ENCODE measurements at places on chromosomes 1 and 21. TPM values are rescaled to one million over a fixed set of nuclear protein-coding genes. Genes with fewer than 3 reads are reported as not detected.

CD2 gene
- 287 TPM for total RNA-seq

GPR37L1 gene
- not detected for total RNA-seq

LCE5A gene
- not detected for total RNA-seq

OPTC gene
- total RNA-seq: not detected

TMEM240 gene
- 0.46 TPM for total RNA-seq

GRCh38 chr1:228001738-228002535 lies 4.9 kb upstream of the WNT3A start:
- H3K4me1 ChIP-seq: no peaks in the 10 kb centered on the region
- no peak for DNase-seq
- no peak overlapping the region for H3K4me3 ChIP-seq
- H3K27me3 ChIP-seq: peaks cover 33% of the 10 kb centered on the region
- H3K27ac ChIP-seq: no peak overlapping the region

DNA sequence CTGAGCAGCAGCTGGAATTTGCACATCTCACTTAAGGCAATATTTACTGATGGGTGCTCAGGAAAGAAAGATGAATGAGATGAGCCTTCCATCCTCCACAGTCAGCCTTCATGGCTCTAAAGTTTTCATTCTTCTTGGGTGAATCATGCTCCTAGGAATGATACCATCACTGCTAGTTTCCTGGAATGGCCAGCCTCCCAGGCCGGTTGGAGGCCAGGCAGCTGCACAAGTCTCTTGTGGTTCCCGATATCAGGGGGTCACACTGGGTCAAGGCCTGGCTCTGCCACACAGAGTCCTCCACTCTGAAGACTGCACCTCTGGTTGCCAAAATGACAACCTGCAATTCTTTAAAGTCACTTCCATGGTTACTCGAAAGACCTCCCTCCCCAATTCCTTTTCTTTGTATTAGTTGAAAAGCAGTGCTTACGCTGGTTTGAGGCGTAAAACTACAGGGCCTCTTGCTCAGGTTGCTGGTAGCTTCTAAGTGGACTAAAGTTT lies 46.2 kb upstream of the PALMD start:
- H3K36me3 ChIP-seq: no peaks in the 10 kb centered on the region
- H3K4me1 ChIP-seq: peaks cover 2% of the 10 kb centered on the region
- H3K27me3 ChIP-seq: peaks cover 3% of the 10 kb centered on the region

DNA sequence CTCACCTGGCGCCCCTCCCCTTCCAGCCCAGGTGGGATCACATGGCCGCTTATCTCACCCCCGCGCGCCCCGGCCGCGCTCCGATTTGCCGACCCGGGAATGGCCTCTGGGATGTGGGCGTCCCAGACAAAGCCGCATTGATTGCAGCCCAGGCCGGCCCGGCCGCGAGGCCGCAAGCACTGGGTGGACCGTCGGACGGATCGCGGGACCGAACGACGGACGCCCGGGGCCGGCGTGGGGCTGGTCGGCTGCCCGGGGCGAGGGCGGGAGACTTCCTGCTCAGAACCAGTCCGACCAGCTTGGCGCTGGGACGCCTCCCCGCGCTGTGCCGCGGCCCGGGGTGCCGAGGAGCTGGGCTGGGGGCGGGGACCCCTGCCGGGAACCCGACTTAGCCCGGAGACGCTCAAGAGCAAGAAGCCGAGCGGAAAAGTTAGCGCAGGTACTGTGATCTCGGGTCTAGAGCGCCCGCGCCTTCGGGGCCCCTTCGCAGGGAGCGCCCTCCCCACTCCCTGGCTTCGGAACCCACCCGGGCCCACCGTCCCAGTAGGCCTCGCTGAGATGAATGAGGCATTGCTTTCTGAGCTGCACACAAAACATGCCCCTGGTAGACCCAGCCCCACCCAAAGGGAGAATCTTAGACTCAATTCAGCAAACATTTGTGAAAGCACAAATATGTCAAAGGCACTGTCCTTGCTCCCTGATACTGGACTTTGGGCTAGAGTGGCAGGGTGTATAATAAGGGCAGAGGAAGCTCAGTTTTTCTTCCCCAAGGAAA lies 415 bp upstream of the LAD1 start:
- H3K27ac ChIP-seq: no peak overlapping the region
- no peaks in the 10 kb centered on the region for H3K4me1 ChIP-seq
- H3K27me3 ChIP-seq: peaks cover 35% of the 10 kb centered on the region
- no peak overlapping the region for H3K4me3 ChIP-seq
- no peak for DNase-seq
- H3K36me3 ChIP-seq: no peaks in the 10 kb centered on the region

DNA sequence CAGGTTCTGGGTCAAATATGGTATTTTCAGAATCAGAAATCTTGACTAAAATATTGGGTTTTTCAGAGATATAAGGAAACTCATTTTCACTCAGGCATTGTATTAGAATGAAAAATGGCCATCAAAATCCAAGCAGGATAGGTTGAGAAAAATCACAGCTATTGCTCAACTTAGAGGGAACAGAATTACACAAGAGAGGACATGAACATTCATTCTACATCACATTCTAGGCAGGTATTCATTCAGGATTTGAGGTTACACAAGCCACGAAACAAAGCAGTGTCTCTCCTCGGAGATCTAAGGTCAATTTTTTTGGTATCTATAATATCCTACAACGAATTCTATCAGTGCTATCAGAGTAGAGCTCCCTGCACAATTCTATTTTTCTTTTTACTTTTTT lies 163.6 kb upstream of the HP1BP3 start:
- H3K4me3 ChIP-seq: no peak overlapping the region
- peaks cover 2% of the 10 kb centered on the region for H3K4me1 ChIP-seq
- H3K27me3 ChIP-seq: no peaks in the 10 kb centered on the region
- H3K27ac ChIP-seq: no peak overlapping the region
- DNase-seq: no peak

- H3K27me3 ChIP-seq: peaks cover 10% of the 10 kb centered on the region
- H3K36me3 ChIP-seq: no peaks in the 10 kb centered on the region
Observed at GRCh38 chr1:38640371-38640770, 219.2 kb downstream of the RRAGC start.

DNA sequence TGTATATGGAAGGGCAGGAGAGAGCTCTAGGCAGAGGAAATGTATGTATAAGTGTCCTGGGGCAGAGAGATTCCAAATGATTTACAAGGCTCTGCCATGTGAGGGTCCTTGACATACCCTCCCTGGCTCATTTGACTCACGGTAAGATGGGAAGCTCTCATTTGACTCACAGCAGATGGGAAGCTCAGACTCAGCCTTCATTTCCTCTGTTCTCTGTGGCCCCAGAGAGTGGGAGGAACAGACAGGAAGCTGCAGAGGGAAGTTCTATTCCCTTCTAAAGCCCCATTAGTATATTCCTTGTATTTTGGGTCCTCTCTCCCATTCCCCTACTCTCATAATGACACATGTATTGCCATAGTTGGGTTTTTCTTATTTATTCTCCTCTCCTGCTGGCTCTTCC lies 44.9 kb downstream of the FOXD2 start:
- peaks cover 4% of the 10 kb centered on the region for H3K27me3 ChIP-seq
- H3K4me3 ChIP-seq: no peak overlapping the region
- H3K4me1 ChIP-seq: no peaks in the 10 kb centered on the region

GRCh38 chr1:229027622-229028182 lies 243.2 kb upstream of the RAB4A start:
- peak overlapping the region; percentile 84 for H3K27ac ChIP-seq
- no peaks in the 10 kb centered on the region for H3K36me3 ChIP-seq
- peaks cover 2% of the 10 kb centered on the region for H3K27me3 ChIP-seq

DNA sequence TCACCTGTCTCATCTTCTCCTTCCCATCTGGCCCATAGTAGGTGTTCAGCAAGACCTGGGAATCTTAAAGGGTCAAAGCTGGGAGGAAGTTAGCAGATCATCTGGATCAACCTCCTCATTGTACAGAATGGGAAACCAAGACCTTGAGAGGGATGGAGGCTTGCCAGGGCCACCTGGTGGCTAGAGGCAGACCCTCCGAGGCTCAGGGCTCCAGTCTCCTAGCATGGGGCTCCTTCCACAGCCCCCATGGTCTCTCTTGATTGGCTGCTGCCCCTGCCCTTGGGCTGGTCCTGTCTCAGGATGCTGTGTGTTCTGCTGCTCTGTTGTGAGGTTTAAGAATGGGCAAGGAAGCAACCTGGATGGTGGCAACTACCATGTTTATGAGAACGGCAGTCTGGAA lies 68.7 kb upstream of the CNTN2 start:
- peaks cover 2% of the 10 kb centered on the region for H3K27me3 ChIP-seq
- H3K4me1 ChIP-seq: peaks cover 2% of the 10 kb centered on the region

- no peak overlapping the region for H3K27ac ChIP-seq
- no peaks in the 10 kb centered on the region for H3K36me3 ChIP-seq
Observed at GRCh38 chr1:165010418-165011070, 346.0 kb downstream of the LMX1A start.

DNA sequence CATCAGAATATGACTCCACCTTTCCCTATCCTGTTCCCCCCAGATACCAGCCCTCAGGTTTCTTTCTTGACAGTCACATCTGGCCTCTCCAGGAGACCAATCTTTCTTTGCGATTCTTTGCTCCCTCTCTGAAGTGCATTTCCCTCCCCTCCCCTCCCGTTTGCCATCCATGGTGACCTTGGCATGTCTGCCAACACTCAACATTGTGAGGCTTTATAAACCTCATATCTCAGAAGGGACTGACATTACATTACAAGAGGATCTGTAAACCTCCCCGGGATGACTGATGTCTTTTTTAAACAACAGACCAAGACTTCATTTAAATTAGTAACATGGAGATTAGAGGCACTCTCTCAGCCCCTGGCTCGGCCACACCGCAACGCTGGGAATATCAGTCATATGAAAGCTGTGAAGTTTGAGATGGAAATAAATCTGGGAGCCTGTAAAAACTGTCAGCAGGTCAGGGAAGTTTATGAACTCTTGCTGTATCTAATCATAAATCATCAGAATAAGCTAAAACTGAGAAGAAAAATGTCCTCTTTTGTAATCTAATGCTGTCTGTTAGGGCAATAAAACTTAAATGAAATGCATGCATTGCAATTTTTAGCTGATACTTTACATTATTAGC lies 401.7 kb upstream of the PROX1 start:
- H3K4me3 ChIP-seq: no peak overlapping the region
- H3K27me3 ChIP-seq: no peaks in the 10 kb centered on the region
- H3K27ac ChIP-seq: no peak overlapping the region
- DNase-seq: no peak

- DNase-seq: peak; percentile 22
- H3K27ac ChIP-seq: no peak overlapping the region
- H3K4me1 ChIP-seq: peaks cover 31% of the 10 kb centered on the region
- H3K27me3 ChIP-seq: peaks cover 5% of the 10 kb centered on the region
- H3K36me3 ChIP-seq: peaks cover 1% of the 10 kb centered on the region
- no peak overlapping the region for H3K4me3 ChIP-seq
Observed at GRCh38 chr1:88998716-88999115, 6.3 kb upstream of the KYAT3 start.

- no peak overlapping the region for H3K4me3 ChIP-seq
- no peak for DNase-seq
- H3K4me1 ChIP-seq: no peaks in the 10 kb centered on the region
- no peak overlapping the region for H3K27ac ChIP-seq
- no peaks in the 10 kb centered on the region for H3K27me3 ChIP-seq
- H3K36me3 ChIP-seq: no peaks in the 10 kb centered on the region
Observed at GRCh38 chr1:2861143-2861987, 59.9 kb upstream of the TTC34 start.

GRCh38 chr1:94305704-94306103 lies 68.3 kb upstream of the ARHGAP29 start:
- DNase-seq: no peak
- no peaks in the 10 kb centered on the region for H3K4me1 ChIP-seq
- peaks cover 17% of the 10 kb centered on the region for H3K27me3 ChIP-seq
- no peak overlapping the region for H3K4me3 ChIP-seq

GRCh38 chr1:154474802-154475201 lies 27.2 kb upstream of the TDRD10 start:
- H3K4me3 ChIP-seq: no peak overlapping the region

DNA sequence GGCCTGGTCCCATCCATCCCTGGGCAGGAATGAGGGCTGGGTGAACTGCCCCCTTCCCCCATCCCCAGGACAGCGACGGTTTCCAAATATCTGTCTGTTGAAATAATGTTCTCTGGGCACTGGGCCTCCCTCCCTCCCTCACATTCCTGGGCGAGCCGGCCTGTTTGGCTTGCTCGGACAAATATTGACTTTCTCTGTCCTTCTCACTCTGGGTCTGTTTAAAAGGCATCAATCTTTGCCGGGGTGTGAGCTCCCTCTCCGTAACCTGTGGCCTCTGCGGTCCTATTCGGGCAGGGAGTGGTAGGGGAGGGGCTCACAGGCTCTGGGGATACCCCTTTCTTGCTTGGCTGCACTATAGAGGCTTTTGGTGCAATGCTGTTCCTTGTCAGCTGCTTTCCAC lies 40.2 kb downstream of the FOXD2 start:
- peaks cover 6% of the 10 kb centered on the region for H3K27me3 ChIP-seq
- H3K4me1 ChIP-seq: no peaks in the 10 kb centered on the region
- H3K36me3 ChIP-seq: no peaks in the 10 kb centered on the region
- H3K4me3 ChIP-seq: no peak overlapping the region
- no peak for DNase-seq
- no peak overlapping the region for H3K27ac ChIP-seq

DNA sequence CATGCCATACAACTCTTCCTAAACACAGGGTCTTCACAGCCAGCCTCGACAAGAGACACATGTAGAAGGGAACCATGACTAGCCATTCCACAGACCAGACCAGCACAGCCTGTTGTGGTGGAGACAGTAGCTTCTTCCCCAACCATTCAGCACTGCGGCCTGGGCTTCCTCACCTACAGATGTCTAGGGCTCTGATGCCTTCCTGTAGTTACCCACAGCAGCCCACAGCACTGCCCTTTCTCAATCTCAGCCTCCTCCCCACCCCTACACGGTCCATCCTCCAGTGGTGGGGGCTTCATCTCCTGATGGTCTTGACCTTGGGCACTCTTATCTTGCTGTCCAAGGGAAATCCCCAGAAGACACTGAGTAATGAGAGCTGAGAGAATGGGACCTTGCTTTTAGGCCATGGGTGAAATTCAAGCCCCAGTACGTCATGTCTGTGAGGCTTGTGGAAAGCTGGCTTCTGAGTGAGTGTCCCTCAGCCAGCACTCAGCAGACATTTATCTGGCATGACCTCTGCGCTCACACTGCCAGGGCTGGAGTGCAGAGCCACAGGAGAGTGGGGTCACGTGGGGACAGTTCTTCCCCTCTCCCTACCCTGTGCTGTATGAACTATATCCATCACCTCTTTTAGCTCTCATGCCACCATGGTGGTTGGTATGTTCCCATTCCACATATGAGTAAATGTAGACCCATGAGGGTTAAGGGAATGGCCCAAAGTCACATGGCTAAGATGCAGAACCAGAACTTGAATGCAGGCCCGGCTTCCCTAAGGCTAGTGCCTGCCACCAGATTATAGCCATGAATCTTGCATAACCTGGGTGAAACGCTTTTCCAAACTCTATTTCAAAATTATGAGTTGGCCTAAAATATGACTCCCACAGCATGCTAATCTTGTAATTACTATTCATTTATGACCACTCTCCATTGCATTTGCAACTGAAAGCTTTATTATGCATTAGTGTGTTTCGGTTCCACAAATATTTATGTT lies 104.7 kb downstream of the HIVEP3 start:
- H3K4me3 ChIP-seq: no peak overlapping the region
- H3K27me3 ChIP-seq: no peaks in the 10 kb centered on the region
- no peaks in the 10 kb centered on the region for H3K36me3 ChIP-seq
- peaks cover 34% of the 10 kb centered on the region for H3K4me1 ChIP-seq
- H3K27ac ChIP-seq: no peak overlapping the region
- no peak for DNase-seq

GRCh38 chr1:155499953-155500639 lies 62.5 kb downstream of the ASH1L start:
- no peak for DNase-seq
- H3K36me3 ChIP-seq: no peaks in the 10 kb centered on the region
- peaks cover 36% of the 10 kb centered on the region for H3K4me1 ChIP-seq
- no peaks in the 10 kb centered on the region for H3K27me3 ChIP-seq
- H3K4me3 ChIP-seq: no peak overlapping the region

Data from activated CD4-positive, alpha-beta T cell treated with anti-CD3 and anti-CD28 coated beads for 36 hours (primary cell).